ENCODE measurements at places on chromosomes 13 and 19.

DNA sequence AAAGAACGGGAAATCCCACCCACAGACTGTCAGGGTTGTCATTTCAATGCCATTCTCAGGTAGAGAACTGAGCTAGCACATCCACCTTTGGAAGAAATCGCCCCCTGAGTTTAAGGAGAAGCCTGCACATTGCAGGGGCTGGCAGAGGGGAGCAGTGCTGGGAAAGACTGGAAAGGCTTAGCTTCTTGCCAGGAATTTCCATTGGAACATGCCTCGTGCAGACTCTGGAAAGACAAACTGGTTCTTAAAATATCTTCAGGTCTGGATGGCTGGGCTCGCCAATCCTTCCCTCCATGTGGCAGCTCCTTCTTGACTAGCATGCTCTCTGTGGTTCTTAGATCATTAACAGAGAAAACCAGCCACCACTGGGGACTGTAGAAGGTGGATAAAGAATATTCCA, 414.1 kb downstream of the TSHZ3 start:
- H3K4me1 ChIP-seq = no peaks in the 10 kb centered on the region
- no peaks in the 10 kb centered on the region for H3K36me3 ChIP-seq
- no peak overlapping the region for H3K27ac ChIP-seq
- DNase-seq = no peak
- no peak overlapping the region for H3K4me3 ChIP-seq

DNA sequence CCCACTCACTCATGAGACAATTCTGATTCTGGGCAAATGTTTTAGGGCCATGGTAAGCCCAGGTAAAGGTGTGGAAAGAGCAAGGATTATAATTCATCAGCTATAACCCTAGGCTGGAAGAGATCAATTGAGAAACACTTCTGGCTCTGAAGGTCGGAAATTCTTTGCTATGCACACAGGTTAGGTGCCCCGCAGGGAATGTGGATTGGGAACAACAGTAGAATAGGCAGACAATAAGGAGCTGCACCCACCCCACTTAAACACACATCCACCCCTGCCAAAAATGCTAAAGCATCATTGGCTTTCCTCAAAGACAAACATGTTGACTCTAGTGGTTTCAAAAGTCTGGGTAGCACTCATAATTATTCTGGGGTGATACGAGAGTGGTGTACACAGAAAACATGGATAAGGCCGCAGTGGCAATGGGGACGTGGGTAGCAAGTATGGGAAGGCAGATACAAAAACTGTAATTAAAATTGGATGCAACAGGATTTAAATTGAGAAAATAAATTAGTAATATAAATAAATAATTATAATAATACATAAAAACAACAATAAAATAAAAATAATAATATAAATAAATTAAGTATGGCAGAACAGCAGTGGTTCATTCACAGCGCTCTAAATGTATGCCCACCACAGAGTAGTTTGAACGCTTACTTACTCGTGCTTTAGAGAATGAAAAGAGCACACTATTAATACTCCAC, 8.6 kb downstream of the EFNB2 start:
- peaks cover 1% of the 10 kb centered on the region for H3K36me3 ChIP-seq
- H3K4me3 ChIP-seq = no peak overlapping the region
- no peak overlapping the region for H3K27ac ChIP-seq
- no peaks in the 10 kb centered on the region for H3K4me1 ChIP-seq
- no peak for DNase-seq

GRCh38 chr19:14400951-14401431, 18.1 kb downstream of the DDX39A start:
- H3K27me3 ChIP-seq = no peaks in the 10 kb centered on the region
- peaks cover 83% of the 10 kb centered on the region for H3K36me3 ChIP-seq
- DNase-seq = no peak
- H3K4me3 ChIP-seq = no peak overlapping the region
- no peaks in the 10 kb centered on the region for H3K4me1 ChIP-seq

DNA sequence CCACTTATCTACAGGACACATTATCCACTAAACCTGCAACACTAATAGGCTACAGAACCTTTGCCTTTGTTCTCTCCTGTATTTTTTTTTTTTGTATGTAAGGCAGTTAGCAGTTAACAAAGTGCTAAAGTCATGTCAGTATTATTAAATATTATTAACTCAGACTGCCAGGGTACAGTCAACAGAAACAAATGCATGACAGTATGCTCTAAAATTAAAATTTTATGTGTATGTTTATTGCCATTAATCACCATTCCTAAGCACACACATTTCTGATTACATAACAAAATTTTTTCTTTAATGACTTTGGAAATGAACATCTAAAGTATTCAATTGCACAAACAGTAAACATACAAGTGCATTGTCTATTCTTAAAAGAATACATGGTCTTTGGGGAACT, 41.7 kb downstream of the XPO4 start:
- no peak for DNase-seq
- H3K36me3 ChIP-seq = no peaks in the 10 kb centered on the region
- H3K27me3 ChIP-seq = no peaks in the 10 kb centered on the region

Data from small intestine (tissue), 16 donors.